ENCODE measurements at places on chromosomes 1 and 21. TPM values are rescaled to one million over a fixed set of nuclear protein-coding genes. Genes with fewer than 3 reads are reported as not detected.

- no peaks in the 10 kb centered on the region for H3K36me3 ChIP-seq
- H3K4me3 ChIP-seq, result no peak overlapping the region
- H3K27me3 ChIP-seq, result no peaks in the 10 kb centered on the region
- no peak overlapping the region for H3K27ac ChIP-seq
- no peaks in the 10 kb centered on the region for H3K4me1 ChIP-seq
- DNase-seq, result no peak
These were observed 42.8 kb upstream of the IL12RB2 start for GRCh38 chr1:67264899-67265298.

DNA sequence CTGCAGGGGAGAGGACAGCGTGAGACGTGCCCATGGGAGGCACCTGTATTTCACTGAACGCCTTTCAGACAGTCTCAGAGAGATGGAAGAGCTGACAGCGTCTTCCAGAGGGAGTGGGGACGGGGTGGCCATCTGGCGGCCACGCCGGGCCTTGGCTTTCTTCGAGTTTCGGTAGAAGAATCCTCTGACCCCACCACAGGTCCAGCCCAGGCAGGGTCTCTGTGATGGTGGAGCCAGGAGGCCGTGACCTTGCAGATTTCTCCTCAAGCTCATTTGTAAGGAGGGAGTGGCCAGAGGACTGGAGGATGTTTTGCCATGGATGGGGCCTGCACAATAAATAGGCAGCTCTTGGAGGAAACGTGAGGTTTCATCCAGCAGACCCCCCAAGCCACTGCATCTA, 47.6 kb upstream of the ADARB1 start:
- H3K4me1 ChIP-seq, result peaks cover 4% of the 10 kb centered on the region
- H3K4me3 ChIP-seq, result no peak overlapping the region

DNA sequence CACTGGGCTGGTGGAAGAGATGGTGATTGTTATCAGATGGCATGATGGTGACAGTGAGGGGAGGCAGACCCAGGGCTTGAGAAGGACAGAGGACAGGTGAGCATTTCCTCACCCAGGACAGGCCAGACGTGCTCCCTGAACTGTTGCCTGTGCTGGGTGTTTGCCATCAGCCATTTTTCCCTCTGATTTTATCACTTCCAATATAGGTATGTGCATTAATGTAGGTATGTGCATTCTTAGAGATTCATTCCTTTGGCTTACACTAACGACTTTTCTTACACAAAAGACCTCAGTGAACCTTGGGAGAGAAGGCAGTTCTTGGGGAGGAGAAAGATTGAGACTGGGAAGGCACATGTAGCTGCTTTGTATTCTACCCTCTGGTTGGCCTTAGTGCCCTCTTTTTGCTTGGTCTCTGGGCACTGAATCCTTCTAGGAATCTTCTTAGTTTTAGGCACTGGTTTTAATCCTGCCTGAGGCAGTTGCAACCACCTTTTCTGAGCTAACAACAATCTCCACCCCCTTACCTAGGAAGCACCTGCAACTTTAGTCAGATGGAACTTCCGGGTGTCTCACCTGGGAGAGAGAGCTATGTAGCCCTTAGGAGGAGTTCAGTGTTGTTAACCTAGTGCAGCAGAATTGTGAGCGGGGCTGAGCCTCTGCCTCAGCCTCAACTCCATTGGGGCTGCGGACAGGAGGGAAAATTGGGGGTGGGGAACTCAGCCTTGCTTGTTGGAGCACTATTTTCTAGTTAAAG, 30.9 kb downstream of the C1orf116 start:
- no peaks in the 10 kb centered on the region for H3K36me3 ChIP-seq
- no peak overlapping the region for H3K4me3 ChIP-seq
- no peaks in the 10 kb centered on the region for H3K27me3 ChIP-seq
- no peak overlapping the region for H3K27ac ChIP-seq
- no peak for DNase-seq

DNA sequence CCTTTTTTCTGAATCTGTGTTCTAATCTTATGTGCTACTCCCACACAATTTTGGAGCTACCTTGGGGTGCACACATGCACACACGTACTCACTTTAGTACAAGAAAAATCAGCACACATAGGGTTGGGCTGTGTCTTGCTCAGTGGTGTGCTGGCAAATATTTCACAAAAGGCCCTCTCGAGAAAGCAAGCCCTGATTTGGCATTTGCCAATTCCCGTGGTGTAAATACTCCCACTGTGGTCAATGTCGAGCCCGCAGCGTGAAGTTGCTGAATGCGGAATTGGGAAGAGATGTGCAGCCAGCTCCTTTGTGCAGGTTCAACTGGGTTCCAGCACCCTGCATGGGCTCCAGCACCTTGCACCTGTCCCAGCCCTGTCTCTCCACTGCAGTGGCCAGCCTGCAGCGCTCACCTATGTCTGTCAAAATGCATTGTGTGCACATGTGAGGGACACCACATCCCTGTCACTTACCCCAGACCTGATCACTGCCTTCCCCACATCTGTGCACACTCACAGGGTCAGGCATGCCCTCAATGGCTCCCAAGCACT, 78.4 kb upstream of the WNT4 start:
- H3K4me1 ChIP-seq, result no peaks in the 10 kb centered on the region
- H3K4me3 ChIP-seq, result no peak overlapping the region
- H3K27me3 ChIP-seq, result no peaks in the 10 kb centered on the region
- no peak overlapping the region for H3K27ac ChIP-seq
- H3K36me3 ChIP-seq, result no peaks in the 10 kb centered on the region

- H3K27me3 ChIP-seq, result no peaks in the 10 kb centered on the region
- peaks cover 2% of the 10 kb centered on the region for H3K36me3 ChIP-seq
- DNase-seq, result no peak
These were observed 6.9 kb downstream of the CSRP1 start for GRCh38 chr1:201499795-201500669.

DNA sequence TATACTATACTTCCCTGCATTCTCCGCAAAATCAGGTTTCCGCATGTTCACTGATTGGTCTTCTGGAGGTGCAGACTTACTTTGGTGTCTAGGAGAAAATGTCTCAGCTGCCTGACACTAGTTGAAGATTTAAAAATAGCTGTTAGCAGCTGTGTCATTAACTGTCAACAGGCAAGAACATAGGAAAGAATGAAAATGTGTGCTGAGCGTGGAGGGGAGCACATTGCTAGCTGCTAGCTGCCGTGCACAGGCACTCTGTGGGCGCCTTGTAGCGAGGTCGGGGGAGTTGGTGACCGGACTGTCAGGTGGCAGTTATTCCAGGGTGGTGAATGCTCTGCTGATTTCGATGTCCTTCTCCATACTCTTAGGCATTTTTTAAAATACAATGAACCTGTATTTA, 5.2 kb downstream of the FAAH start:
- peaks cover 8% of the 10 kb centered on the region for H3K4me1 ChIP-seq
- no peaks in the 10 kb centered on the region for H3K27me3 ChIP-seq
- no peak for DNase-seq
- no peak overlapping the region for H3K4me3 ChIP-seq

- no peak overlapping the region for H3K27ac ChIP-seq
- no peaks in the 10 kb centered on the region for H3K27me3 ChIP-seq
- no peak for DNase-seq
- H3K4me3 ChIP-seq, result no peak overlapping the region
These were observed 102.0 kb downstream of the BEND5 start for GRCh38 chr1:48674641-48675040.

DNA sequence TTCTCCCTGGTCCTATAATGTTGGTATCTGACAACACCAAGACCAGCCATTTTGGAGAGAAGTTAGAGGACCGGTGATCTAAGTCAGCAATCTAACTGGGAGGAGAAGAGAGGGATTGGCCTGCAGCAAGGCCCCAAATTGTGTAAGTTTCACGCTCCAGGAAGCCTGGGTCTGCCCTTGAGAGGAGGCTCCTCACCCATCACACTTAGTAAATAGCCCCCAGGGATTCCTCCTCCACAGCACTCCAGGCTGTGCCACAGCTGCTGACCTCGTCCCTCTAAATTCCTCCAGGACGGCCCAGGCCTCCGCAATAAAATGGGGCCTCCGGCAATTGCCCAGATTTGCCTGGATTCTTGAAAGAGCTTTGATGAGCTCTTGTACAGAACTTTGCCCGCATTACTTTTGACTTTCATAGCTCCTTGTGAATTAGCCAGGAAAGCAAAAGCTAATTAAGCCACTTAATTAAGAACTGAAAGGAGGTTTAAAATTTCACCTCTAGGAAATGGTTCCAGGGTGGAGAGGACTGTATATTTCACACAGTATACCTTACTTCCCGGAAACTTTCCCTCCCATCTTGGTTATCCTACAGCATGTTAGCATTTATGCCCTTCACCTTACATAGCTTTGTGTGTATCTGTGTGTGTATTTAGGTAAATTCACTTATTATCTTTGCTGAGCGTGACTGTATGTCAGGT, 90.5 kb downstream of the LAMC2 start:
- H3K4me1 ChIP-seq, result no peaks in the 10 kb centered on the region
- no peak overlapping the region for H3K4me3 ChIP-seq
- no peaks in the 10 kb centered on the region for H3K27me3 ChIP-seq

GRCh38 chr1:243946253-243946652, 96.2 kb upstream of the AKT3 start:
- no peak overlapping the region for H3K27ac ChIP-seq
- H3K36me3 ChIP-seq, result no peaks in the 10 kb centered on the region
- peaks cover 6% of the 10 kb centered on the region for H3K27me3 ChIP-seq
- no peak overlapping the region for H3K4me3 ChIP-seq
- no peaks in the 10 kb centered on the region for H3K4me1 ChIP-seq

GRCh38 chr1:208202333-208202995, 41.7 kb downstream of the PLXNA2 start:
- H3K27ac ChIP-seq, result no peak overlapping the region
- DNase-seq, result no peak
- H3K4me3 ChIP-seq, result no peak overlapping the region

DNA sequence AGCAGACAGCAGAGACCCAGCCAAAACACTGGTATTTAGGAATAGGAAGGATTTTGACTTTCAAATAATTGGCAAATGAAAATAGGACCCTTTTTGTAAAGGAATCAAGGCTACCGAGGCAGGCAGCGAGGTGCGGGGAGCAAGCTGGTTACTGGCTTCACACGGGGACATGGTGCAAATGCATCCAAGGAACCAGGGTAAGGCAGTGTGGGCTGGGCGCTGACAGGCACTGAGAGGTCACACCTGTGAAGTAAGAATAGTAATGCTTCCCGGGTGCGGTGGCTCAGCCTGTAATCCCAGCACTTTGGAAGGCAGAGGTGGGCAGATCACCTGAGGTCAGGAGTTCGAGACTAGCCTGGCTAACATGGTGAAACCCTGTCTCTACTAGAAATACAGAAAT, 15.5 kb downstream of the CHAF1B start:
- no peaks in the 10 kb centered on the region for H3K4me1 ChIP-seq
- no peak overlapping the region for H3K4me3 ChIP-seq
- DNase-seq, result no peak

DNA sequence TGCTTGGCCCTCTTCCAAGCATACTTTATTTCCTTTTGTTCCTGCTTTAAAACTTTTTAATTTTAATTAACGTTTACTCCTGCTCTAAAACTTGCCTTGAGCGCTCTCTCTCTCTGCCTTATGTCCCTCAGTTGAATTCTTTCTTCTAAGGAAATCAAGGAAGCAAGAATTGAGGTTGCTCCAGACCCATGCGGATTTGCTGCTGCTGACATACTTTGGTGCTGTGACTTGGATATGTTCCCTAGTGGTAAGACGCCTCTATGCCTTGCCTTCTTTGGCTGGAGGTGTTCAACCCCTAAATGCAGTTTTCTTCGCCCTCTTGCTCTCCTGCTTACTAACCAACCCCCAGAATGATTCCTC, 148.1 kb downstream of the ADSS2 start:
- no peak overlapping the region for H3K4me3 ChIP-seq
- DNase-seq, result no peak
- H3K4me1 ChIP-seq, result peaks cover 4% of the 10 kb centered on the region

GRCh38 chr1:98032958-98033357, 112.1 kb upstream of the DPYD start:
- no peaks in the 10 kb centered on the region for H3K36me3 ChIP-seq
- no peaks in the 10 kb centered on the region for H3K4me1 ChIP-seq
- no peak overlapping the region for H3K27ac ChIP-seq
- no peaks in the 10 kb centered on the region for H3K27me3 ChIP-seq
- no peak for DNase-seq

DNA sequence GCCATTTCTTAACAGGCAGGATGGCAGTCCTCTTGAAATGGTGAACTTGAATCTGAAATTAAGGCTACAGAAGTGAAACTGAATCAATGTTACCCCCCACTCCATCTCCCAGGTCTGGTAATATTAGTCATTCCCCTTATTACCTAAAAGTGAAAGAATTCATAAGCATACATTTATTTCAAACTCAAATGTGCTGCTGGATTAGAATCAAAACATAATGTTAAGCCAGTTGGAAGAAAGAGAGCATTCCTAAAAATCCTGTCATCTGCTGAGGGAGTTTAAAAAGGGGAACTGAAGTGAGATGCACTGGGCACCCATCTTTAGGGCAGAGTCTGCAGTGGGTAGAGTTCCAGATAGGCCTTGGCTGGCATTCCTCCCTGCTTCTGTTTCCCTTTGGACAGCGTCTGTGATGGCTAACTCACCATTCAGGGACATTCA, 17.4 kb downstream of the KIAA0319L start:
- peaks cover 4% of the 10 kb centered on the region for H3K36me3 ChIP-seq
- H3K27me3 ChIP-seq, result no peaks in the 10 kb centered on the region
- peaks cover 10% of the 10 kb centered on the region for H3K4me1 ChIP-seq
- no peak for DNase-seq
- no peak overlapping the region for H3K27ac ChIP-seq

DNA sequence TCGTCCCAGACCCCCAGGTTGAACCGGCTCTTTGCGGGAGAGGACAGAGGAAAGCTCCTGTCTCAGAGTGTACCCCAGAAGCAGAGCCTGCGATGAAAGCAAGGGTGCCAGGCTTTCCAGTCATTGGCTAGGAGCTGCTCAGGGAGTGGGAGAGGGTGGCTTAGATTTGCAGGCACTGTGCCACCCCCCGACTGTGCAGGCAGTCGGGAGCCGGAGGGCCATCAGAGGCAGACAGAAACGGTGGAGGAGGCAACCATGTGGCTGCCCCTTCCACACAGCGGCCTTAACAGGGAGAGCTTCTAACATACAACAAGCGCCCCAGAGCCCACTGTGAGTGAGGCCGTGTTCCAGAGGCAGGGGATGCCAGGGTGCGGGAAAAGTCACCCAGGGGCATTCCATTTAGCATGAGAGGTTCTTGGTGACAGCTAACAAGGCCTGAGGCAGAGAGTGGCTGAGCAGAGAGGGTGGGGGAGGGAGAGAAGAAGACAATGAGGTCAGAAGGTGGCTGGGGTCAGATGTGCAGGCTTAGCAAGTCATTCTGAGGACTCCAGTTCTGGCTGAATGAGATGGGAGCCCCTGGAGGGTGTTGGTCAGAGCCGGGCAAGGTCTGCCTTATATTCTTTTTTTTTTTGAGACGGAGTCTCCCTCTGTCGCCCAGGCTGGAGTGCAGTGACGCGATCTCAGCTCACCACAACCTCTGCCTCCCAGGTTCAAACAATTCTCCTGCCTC, 9.5 kb upstream of the C1orf167 start:
- peaks cover 4% of the 10 kb centered on the region for H3K36me3 ChIP-seq
- no peaks in the 10 kb centered on the region for H3K27me3 ChIP-seq
- DNase-seq, result no peak

Gene TNNI3K
- not detected for total RNA-seq

Gene IQCC
- total RNA-seq, result 0.42 TPM

Gene C1orf115
- total RNA-seq, result 29.6 TPM

Gene ELAPOR1
- 0.17 TPM for total RNA-seq

Gene ST6GALNAC3
- total RNA-seq, result 5.0 TPM

Gene KCNH1
- not detected for total RNA-seq

Gene AADACL3
- not detected for total RNA-seq
